GM10248 (cell line): ENCODE measurements at places on chromosomes 6 and 20.
A peak's percentile ranks its signal among the peaks of the same experiment; 100 is the strongest.

GRCh38 chr6:71038711-71039344 is 82.0 kb upstream of the B3GAT2 start:
- DNase-seq: no peak

DNA sequence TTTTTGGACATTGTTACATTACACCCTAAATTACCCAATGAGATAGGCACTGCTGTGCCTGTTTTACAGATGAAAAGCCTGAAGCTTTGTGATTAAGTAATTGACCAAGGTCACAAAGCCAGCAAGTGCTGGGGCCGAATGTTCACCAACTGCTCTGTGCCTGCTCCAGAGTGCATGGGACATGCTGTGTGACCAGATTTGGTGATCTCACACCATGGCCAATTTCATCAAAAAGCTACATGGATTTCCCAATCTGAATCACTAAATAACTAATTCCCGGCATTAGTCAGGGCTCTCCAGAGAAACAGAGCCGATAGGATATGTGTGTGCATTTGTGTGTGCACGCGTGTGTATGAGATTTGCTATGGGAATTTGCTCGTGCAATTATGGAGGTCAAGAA is 228.3 kb upstream of the ECI2 start:
- DNase-seq: no peak

- no peak for DNase-seq
These were observed 91.0 kb upstream of the FOXA2 start for GRCh38 chr20:22675341-22675740.

- DNase-seq: no peak
These were observed 54.0 kb downstream of the NPEPL1 start for GRCh38 chr20:58746620-58747019.

- peak; percentile 34 for DNase-seq
These were observed 1.0 kb upstream of the HCK start for GRCh38 chr20:32050851-32051556.

DNA sequence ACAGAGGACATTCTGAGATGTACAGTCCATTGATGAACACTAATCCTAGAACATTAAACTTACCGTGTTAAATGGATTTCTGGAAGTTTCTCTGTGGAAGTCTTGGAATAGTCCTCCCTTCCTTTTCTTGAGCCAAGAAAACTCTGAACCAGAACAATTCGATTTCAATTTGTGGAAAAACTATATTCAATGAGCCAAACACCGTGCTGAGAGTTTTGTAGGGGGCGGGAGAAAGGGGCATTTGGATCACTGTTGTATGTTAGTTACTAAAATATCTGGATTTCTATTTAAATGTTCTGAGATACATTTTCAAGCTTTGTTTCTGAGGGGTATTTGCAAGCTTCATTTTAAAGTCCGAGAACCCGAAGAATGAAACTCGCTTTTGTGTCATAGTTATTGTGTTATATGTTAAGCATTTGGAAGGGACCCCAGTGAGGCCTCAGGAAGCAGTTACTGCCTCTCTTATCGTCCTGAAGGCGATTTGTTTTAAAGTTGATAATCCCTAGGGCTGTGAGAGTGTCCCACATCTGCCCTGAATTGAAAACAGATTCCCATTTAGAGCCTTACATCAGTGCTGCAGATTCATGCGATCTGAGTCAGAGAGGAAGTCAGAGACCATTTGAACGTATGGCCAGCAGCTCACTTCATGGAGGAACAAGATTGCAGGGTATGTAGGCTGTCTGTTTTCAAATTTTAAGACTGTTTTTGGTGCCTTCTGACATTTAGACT is 70.8 kb upstream of the SASH1 start:
- DNase-seq: no peak

DNA sequence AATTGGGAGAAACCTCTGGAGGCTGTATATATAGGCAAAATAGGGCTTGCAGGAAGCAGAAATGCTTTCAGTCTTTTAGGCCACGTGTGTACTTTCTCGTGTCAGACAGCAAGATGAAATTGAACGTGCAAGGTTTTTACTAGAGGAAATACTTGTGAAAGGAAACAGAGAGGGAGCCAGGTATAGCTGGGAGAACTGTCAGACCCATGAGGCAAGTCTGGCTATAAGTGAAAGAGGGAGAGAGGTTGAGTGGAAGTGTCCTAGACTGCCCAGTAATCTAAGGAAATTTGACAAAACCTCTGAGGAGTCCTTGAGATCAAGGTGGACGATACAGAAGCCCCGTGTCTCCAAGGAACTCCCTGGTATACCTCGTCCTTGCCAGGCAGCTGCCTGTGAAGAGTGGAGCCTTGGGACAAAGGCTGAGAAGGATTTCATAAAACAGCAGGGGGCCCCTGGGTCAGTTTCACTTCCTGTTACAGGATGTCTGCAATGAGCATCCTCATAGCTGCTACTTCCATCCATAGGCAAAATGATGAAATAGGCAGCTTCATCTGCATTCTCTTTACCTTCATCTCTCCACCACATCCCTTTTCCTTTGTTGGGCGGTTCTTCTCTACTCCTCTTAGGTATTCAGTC is 114.4 kb upstream of the MAP3K7 start:
- DNase-seq: peak; percentile 13

- DNase-seq: no peak
These were observed 749.5 kb downstream of the KIF16B start for GRCh38 chr20:15823718-15824117.

GRCh38 chr6:7633361-7633760 is 43.4 kb downstream of the SNRNP48 start:
- DNase-seq: no peak

- no peak for DNase-seq
These were observed 76.8 kb downstream of the OLIG3 start for GRCh38 chr6:137417396-137417795.

- DNase-seq: no peak
These were observed 145.1 kb downstream of the KIF16B start for GRCh38 chr20:16428112-16428511.

GRCh38 chr20:62143081-62143956 is at the start of the genes PSMA7 and SS18L1:
PSMA7 (minus strand) TSS chr20:62143394; CDS start chr20:62143303, 91 bp downstream.
SS18L1 (plus strand) TSS chr20:62143769; CDS start chr20:62143821, 52 bp downstream.
- DNase-seq: peak; percentile 94

DNA sequence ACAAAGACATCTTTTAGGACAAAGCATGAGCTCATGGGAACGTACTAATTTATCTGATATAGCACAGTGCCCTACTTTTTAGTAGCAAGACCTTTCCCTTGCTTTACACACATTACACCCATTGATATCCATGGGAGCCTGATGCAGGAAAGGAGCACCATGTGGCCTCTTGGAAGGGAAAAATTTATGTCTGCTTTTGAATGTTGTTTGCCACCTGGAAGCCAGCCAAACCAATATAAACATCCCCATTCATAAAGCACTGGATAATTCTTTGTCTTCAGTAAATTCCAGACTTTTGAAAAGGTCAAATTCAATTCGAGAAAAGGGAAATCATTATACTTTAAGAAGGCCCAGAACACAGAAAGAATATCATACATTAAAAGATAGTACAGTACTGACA is 152.3 kb upstream of the BEND6 start:
- no peak for DNase-seq

GRCh38 chr20:17590245-17590644 is 20.4 kb downstream of the DSTN start:
- DNase-seq: no peak

DNA sequence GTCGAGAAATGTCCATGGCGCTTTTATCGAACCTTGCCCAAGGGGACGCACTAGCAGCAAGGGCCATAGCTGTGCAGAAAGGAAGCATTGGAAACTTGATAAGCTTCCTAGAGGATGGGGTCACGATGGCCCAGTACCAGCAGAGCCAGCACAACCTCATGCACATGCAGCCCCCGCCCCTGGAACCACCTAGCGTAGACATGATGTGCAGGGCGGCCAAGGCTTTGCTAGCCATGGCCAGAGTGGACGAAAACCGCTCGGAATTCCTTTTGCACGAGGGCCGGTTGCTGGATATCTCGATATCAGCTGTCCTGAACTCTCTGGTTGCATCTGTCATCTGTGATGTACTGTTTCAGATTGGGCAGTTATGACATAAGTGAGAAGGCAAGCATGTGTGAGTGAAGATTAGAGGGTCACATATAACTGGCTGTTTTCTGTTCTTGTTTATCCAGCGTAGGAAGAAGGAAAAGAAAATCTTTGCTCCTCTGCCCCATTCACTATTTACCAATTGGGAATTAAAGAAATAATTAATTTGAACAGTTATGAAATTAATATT is 115.7 kb downstream of the TMEM242 start:
- no peak for DNase-seq

DNA sequence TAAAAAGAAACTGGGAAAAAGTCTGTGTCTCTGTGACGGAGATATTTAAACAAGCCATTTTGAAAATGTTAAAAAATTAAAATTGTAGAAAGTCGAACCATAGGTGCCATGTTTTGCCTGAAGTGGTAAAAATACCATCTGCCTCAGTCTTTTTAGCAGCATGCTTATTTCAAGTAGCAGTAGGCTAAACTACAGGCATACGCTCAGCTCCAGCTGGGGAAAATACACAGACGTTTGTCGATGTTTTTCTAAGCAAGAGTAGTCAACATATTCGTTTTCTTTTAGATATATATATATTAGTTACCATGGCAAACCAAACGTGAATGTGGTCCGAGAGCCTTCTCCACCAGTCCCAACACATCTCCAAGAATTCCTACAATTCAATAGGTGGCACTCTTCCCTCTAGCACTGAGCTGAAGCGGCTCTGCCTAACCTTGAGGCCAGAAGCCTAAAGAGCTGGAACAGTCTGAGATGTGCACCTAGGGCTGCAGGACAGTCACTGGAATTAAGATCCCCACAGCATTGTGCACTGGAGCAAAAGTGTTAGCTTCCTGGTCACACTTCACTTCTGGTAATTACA is 70.2 kb upstream of the BEND3 start:
- no peak for DNase-seq

DNA sequence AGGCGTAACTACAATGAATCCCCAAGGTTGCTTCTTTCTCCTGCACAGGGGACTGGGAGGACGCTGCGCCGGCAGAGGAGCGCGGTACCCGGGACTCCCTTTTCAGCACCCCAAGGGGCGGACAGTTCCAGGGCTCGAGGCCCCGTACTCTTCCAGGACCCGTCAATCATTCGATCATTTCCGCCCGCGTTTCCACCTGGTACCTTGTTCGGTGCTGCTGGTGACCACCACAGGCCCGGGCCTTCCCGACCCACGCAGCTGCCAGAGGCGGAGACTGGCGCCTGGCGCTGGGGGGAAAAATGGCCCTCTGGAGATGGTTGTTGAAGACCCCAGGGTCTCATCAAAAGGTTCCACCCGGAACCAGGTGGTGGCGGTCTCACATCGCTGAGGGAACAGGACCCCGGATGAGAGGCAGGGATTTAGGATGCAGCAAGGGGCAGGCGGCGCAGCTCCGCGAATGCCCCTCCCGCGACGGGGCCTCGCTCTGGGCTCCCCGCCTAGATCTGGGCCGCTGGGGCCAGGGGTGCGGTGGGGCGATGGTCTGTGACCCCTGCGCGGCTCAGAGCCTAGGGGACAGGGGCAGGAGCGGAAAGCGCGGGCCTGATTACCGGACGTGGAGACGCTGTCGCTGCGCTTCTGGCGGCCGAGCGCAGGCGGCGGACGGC is 744 bp downstream of the VSX1 start:
- DNase-seq: no peak

DNA sequence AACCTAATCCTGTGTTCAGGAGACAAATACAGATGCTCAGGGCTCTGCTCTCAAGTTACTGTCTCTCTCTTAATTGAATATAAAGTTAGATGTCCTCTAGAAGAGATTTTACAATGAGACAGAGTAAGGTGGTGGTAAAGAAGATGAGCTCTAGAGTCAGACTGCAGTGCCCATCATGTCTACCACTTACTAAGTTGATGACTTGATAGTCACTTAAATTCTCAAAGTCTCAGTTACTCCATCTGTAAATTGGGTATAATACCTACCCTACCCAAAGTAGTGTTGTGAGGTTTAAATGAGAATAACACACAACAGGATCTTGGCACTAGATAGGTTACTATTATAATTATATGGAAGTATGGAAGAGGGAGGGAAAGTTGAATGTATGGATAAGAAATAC is 1.6 kb downstream of the DHX35 start:
- no peak for DNase-seq

GRCh38 chr6:142380626-142381025 is 78.8 kb downstream of the ADGRG6 start:
- DNase-seq: no peak
